ENCODE measurements at places on chromosomes 6 and 20. TPM values are rescaled to one million over a fixed set of nuclear protein-coding genes. Genes with fewer than 3 reads are reported as not detected.

SLC12A5 gene
- not detected for total RNA-seq

ZNF165 gene
- 0.71 TPM for total RNA-seq

SNAP25 gene
- 0.80 TPM for total RNA-seq

OR2H2 gene
- not detected for total RNA-seq

BPIFB1 gene
- total RNA-seq, result not detected

BMP2 gene
- 2.5 TPM for total RNA-seq

EZR gene
- total RNA-seq, result 314 TPM

MUC21 gene
- not detected for total RNA-seq

TXLNB gene
- not detected for total RNA-seq

OVOL2 gene
- 1.0 TPM for total RNA-seq

ADGRF5 gene
- 0.11 TPM for total RNA-seq

CLIC5 gene
- not detected for total RNA-seq

ELOVL2 gene
- total RNA-seq, result 11.3 TPM

TP53INP2 gene
- 0.80 TPM for total RNA-seq

HRH3 gene
- total RNA-seq, result not detected

PRL gene
- not detected for total RNA-seq

TAGAP gene
- not detected for total RNA-seq

WFDC5 gene
- not detected for total RNA-seq

LRFN2 gene
- not detected for total RNA-seq

ENPP1 gene
- 5.3 TPM for total RNA-seq

PLA2G7 gene
- not detected for total RNA-seq

TNNC2 gene
- total RNA-seq, result not detected

MYLK2 gene
- total RNA-seq, result 3.0 TPM

PRICKLE4 gene
- total RNA-seq, result not detected

CLPSL2 gene
- total RNA-seq, result not detected

TP53TG5 gene
- not detected for total RNA-seq

CD93 gene
- under 0.01 TPM for total RNA-seq

SLC13A3 gene
- 0.11 TPM for total RNA-seq

SPEF1 gene
- not detected for total RNA-seq

Data from Daoy (cell line).